DMS79 (cell line): ENCODE measurements at places on chromosomes 2 and 18.

- no peak for DNase-seq
Measured at GRCh38 chr2:134169788-134170187, 84.1 kb upstream of the MGAT5 start.

DNA sequence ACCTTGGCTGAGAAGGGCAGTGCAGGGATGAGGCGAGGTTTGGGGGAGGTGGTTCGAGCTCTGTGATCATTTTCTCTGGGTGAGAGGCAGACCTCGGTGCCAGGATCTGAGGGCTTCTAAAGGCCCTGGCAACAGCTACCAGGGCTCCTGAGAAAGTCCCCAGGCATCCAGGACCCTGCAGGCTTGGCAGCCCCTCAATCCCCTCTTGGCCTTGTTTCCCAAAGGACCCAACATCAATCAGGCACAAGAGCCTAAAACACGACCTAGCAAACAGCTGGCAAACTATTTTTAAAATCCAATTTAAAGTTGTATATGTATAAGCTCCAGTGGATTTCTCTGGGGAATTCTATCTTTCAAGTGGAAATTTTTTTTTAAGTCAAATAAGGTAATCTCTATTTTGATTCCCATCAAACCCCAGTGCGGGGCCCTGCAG, 15.0 kb upstream of the MAT2A start:
- no peak for DNase-seq

- DNase-seq = no peak
Measured at GRCh38 chr2:68764041-68764805, 29.6 kb downstream of the ARHGAP25 start.

DNA sequence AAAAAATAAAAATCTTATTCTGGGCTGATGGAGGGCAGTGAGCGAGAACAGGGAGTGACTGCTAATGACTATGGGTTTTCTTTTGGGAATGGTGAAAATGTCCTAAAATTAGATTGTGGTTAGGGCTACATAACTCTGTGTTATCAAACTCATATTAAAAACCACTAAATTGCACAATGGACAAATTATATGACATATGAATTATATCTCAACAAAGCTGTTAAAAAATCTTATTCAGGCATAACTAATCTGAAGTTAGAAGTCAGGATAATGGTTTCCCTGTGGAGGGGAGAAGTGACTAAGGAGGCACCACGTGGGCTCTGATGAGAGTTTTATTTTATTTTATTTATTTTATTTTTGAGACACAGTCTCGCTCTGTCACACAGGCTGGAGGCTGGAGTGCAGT, 32.1 kb upstream of the DPP4 start:
- no peak for DNase-seq

DNA sequence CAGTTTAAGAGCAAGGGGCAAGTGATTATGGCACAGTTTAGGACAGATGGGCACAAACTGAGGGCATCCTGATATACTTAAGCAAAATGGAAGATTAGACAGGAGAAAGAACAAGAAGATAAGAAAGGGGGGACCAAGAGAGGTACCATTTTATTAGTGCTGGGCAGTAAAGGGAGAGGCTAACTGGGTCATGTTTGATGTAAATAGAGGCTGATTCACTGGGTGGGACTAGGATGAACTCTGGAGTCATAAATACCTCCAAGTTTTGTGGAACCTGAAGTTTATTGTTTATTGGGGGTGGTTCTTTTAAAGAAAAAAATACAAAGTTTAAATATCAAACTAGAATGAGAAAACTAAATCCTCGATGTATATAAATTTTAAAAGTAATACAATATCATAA, 1067.2 kb upstream of the GYPC start:
- DNase-seq = no peak

DNA sequence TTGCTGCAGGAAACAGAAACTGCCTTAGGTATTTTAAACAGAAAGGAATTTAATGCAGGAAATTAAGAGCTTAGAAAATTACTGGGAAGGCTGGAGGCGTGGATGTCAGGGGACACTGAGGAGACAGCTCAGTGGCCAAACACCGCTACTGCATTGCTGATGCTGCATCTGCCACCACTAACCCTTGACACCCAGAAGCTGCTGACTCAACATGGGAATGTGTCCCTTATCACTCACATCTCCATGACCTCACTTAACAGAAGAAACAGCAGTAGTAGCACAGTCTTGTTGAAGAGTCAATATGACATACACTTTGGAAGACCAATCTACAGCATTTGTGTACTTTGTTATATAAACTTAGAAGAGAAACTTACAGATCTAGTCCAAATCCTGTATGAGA, 906.1 kb downstream of the SLC4A3 start:
- DNase-seq = no peak

GRCh38 chr2:12486205-12487118, 230.3 kb upstream of the TRIB2 start:
- DNase-seq = no peak

GRCh38 chr2:135821190-135821589, 15.8 kb downstream of the LCT start:
- no peak for DNase-seq

GRCh38 chr18:73690222-73690621, 457.4 kb downstream of the FBXO15 start:
- DNase-seq = no peak

- DNase-seq = no peak
Measured at GRCh38 chr2:102241616-102242305, 54.9 kb downstream of the IL1RL2 start.

- no peak for DNase-seq
Measured at GRCh38 chr2:76506538-76506937, 795.8 kb upstream of the GCFC2 start.

DNA sequence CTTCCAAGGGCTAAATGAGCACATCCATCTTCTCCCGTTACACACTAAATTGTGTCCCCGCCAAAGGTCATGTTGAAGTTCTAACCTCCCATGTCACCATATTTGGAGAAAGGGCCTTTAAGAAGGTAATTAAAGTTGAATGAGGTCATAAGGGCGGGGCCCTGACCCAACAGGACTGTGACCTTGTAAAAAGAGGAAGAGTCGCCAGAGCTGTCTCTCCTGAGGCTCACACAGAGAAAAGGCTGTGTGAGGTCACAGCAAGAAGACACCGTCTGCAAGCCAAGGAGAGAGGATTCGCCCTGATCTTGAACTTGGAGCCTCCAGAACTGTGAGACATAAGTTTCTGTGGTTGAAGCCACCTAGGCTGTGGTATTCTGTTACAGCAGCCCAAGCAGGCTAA, 24.1 kb downstream of the TRABD2A start:
- DNase-seq = no peak

- no peak for DNase-seq
Measured at GRCh38 chr2:171084128-171084527, 76.6 kb downstream of the TLK1 start.

DNA sequence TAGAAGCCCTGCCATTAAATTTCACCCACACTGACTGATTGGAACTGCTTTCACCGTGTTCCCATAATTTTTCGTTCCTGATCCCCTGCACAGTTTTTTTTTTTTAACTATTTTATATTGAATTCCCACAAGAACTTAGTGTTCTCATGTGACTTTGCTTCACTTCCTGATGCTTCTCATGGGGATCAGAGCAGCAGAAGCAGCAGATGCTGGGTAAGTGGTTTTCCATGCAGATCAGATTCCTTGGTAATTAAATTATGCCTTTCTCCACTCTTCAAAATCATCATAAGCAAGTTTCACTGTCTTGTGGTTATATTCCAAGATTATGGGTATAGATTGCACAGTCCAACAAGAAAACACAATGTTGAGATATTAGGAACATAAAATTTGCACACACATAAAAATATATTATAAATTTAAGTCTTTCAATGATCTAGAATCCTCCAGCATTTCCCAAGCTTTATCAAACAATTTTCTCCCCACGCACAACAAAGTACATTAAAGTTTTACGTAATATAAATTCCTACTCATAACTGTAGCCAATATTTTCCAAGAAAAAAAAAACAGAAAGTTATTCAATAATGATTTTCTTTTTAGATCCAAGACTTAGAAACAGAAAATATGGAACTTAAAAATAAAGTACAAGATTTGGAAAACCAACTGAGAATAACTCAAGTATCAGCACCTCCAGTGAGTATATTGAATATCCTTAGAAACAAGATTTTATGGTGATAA, 277.9 kb downstream of the GULP1 start:
- no peak for DNase-seq

GRCh38 chr2:20611077-20611843, 39.6 kb downstream of the HS1BP3 start:
- DNase-seq = no peak

DNA sequence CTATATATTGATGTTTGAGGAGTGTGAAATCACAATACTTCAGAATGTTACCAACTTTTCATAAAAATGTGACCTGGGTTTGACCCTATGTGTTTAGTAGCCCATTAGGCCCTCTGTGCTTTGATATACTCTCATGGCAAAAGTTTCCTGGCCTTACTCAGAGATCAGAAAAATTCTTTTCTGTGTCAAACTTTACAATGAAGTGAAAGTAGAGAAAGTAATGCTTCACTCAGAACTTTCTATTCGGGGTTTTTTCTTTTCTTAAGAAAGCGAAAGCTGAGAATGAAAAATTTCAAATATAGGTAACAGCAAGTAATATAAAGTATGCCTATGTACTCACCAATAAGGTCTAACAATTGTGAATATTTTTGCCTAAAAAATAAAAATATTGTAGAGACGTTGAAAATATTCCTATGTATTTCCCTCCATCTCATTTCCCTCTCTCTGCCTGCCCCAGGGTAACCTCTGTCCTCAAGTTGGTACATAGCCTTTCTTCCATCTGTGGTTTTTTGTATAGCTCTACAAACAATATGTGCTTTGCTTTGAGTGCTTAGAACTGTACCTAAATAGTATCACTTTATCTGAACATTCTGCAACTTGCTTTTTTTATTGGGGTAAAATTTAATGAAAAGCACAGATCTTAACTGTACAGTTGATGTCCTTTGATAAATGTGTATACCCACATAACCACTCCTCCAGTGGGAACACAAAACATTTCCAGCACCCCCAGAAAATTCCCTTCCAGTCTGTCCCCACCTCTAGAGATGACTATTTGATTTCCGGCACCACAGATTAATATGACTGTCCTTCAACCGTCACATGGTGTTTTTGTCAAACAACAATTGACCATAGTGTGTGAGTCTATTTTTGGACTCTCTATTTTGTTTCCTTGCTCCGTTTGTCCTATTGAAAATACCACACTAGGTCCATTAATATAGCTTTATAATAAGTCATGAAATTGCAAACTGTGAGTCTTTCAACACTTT, 10.3 kb upstream of the ACKR3 start:
- no peak for DNase-seq

GRCh38 chr2:27776097-27776496, 4.6 kb downstream of the MRPL33 start:
- no peak for DNase-seq

DNA sequence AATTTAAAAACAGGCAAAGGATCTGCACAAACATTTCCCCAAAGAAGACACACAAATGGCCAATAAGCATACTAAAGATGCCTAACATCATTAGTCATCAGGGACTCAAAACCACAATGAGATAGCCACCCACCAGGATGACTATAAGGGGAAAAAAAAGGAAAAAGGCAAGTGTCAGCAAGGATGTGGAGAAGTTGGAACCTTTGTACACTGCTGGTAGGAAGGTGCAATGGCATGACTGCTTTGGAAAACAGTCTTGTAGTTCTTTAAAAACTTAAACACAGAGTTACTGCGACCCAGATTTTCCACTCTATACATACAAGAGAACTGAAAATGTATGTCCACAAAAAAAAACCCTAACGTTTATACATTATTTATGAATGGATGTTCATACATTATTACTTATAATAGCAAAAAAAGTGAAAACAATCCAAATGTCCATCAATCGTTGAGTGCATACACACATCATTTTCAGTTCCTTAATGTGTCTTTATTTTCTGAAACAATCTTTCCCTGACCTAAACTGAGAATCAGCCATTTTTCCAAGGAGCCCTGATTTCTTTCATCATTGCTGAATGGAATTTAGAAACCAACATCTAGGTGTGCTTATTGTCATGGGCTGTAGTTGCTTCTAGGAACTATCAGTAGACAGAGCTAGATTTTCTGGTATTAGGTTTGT, 64.7 kb upstream of the TLK1 start:
- DNase-seq = no peak

DNA sequence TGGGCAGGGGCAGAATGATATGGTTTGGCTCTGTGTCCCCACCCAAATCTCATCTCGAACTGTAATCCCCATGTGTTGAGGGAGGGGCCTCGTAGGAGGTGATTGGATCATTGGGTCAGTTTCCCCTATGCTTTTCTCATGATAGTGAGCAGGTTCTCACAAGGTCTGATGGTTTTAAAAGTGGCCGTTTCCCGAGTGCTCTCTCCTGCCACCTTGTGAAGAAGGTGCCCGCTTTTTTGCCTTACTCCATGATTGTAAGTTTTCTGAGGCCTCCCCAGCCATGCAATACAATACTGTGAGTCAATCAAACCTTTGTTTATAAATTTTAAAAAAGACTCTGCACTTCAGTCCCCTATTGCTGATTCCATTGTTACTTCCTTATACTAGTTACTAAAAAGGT, 82.9 kb upstream of the CDKL4 start:
- DNase-seq = no peak

- peak; percentile 42 for DNase-seq
Measured at GRCh38 chr2:174395969-174396630, 570 bp downstream of the SCRN3 start.

DNA sequence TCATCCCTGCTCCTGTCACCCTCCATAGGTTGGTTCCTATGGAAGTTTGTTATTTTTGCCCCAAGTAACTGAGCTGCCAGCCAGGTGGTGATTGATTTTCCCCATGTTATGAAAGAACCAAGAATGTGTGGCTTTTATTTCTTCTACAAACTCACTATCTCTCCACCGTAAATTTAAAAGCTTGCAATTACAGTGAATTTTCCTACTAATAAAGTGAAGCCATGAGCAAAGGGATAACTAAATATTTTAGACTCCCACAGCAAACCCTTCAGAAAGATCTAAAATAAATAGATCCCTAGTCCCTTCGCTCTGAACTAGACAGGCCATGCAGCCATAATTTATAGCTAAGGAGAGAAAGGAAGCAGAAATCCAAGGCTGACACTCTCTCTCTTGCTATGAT, 6.2 kb upstream of the KIAA2012 start:
- DNase-seq = no peak

GRCh38 chr2:56335101-56335500, 151.3 kb downstream of the CCDC85A start:
- no peak for DNase-seq

- no peak for DNase-seq
Measured at GRCh38 chr2:54924121-54924520, 126.1 kb downstream of the RTN4 start.

DNA sequence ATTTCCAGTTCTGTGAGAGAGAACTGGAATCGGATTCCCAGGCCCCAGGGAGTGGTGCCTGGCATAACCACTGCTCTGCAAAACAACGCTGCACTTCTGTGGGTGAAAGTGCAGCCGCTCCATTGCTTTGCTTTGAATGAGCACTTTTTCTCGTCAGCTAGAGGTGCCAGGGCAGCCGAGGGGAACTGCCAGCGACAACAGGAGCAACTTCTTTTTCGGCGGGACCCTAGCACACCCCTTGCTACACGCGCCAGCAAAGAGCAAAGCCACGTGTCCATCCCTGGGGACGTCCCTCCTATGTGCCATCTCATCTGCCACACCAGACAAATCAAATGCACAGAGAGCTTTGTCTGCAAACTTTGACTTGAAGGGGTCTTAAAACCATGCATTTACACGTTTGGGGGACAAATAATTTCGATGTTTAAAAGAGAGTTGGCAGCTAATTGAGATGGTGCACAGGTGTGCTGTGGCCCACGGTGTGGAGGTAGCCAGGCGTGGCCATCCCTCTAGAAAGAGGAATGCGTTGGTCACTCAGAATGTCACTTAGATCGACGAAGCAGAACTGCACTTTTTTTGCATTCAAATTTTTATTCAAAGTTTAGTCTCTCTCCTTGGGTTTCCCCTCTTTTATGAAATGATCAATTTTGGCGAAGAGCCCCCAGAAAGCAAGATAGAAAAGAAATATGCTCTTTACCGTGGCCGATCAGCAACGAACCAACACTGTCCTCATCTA, 151.8 kb downstream of the MBP start:
- no peak for DNase-seq
